ENCODE measurements at places on chromosomes 1 and 21.

DNA sequence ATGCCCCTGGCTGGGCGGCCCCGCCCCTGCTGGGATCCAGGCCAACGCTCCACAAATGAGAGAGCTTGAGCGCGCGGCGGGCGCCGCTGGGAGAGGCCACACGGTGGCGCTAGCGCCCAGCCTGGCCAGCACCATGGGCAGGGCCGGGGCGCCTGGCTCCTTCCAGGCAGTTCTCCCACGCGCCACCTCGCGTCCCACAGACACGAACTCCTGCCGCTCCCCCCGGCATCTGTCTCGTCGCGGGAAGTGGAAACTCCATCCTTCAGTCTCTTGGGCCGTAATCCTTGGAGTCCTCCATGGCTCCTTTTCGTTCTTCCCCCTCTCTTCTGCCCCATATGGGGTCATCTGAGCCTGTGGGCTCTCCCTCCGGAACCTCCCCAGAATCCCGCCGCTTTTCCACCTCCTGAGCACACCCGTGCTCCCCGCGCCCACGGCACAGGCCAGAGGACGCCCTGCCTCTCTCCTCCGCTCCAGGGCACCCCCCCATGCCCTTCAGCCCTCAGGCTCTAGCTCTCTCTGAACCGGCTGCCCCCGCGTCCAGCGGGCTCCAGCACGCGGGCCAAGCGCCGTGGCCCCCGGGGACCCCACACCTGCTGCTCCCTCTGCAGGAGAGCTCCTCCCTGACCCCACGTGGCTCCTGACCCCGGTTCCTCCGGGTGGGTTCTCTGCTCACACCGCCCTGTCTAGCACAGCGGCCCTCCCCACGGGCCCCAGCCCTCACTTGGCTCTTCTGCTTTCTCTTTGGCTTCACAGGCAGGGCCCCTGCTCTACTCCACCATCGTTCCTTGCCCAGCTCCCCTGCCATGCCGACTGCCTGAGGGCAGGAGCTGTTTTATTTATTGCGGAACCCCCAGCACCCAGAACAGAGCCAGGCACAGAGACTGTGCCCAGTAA lies 31.9 kb upstream of the EDN2 start:
- H3K36me3 ChIP-seq = peaks cover 3% of the 10 kb centered on the region
- H3K27me3 ChIP-seq = no peaks in the 10 kb centered on the region
- DNase-seq = peak; percentile 56
- no peak overlapping the region for H3K27ac ChIP-seq
- H3K4me1 ChIP-seq = peaks cover 7% of the 10 kb centered on the region
- H3K4me3 ChIP-seq = peak overlapping the region; percentile 38

DNA sequence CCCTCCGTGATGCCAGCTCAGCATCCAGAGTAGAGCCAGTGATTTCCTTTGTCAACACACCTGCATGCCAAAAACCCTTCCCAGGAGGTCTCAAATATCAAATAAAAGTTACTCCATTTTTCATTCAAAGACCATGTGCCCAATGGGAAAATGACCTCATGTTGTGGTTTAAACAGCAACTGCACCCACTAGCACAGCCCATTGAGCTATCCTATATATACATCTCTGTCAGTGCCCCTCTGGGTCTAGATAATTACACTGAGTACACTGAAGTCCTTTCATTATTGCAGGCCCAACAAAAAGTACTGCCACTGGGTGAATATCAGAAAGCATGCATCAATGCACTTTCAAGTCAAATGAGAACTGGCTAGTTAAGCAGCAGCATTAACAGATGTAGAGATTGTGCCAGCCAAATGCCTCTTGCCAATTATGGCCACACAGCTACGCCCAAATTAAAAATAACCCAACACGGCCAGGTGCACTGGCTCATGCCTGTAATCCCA lies 117.7 kb downstream of the SLC45A1 start:
- no peaks in the 10 kb centered on the region for H3K27me3 ChIP-seq
- no peaks in the 10 kb centered on the region for H3K36me3 ChIP-seq
- H3K4me1 ChIP-seq = peaks cover 12% of the 10 kb centered on the region
- no peak for DNase-seq
- H3K4me3 ChIP-seq = no peak overlapping the region

DNA sequence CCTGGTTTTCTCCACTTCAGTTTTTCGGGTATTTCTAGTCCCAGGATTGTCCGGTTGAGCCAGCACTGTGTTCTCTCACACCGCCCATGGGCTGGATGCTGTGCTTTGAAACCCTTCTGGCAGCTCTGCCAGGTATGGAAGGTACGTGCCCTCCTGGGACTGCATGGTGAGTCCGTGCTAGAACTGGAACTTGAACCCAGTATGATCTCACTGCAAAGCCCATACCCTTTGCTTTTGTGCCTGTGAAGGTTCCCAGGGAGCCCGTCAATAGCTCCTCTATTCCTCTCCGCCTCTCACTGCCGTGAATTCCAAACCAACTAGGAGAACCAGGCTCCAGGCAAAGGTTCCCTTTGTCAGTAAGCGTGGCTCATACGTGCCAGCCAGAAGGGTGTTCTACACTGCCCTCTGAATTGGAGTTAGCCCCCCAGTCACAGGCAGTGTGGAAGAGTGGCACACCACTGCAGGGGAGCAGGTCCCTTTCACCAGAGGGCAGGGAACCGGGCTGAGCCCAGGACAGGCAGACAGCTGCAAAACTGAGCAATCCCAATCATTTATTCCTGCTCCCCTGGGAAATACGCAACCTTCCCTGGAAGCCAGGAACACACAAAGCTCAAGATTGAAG lies 310.2 kb downstream of the CAMTA1 start:
- no peak overlapping the region for H3K27ac ChIP-seq
- H3K27me3 ChIP-seq = peaks cover 18% of the 10 kb centered on the region
- no peaks in the 10 kb centered on the region for H3K4me1 ChIP-seq
- H3K4me3 ChIP-seq = no peak overlapping the region
- no peak for DNase-seq

- no peaks in the 10 kb centered on the region for H3K36me3 ChIP-seq
- H3K27ac ChIP-seq = no peak overlapping the region
Measured at GRCh38 chr1:77605246-77606026, 77.0 kb downstream of the ZZZ3 start.

DNA sequence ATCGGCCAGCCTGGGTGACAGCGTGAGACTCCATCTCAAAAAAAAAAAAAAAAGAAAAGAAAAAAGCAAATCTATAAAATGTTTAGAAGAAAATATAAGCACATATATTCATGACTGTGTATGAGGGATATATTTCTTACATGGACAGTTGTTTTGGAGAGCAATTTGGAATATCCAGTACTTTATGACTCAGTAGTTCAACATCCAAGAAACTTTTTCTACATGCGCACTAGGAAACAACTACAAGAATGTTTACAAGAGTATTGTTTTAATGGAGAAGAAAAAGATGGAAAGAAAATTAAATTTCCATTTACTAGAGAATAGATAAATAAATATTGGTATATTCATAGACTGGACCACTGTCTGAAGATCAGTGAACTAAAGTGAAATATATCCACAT lies 77.5 kb downstream of the MAST2 start:
- no peaks in the 10 kb centered on the region for H3K27me3 ChIP-seq
- peaks cover 4% of the 10 kb centered on the region for H3K4me1 ChIP-seq
- DNase-seq = peak; percentile 51
- no peak overlapping the region for H3K4me3 ChIP-seq
- H3K27ac ChIP-seq = no peak overlapping the region
- H3K36me3 ChIP-seq = no peaks in the 10 kb centered on the region

- H3K27ac ChIP-seq = no peak overlapping the region
- DNase-seq = peak; percentile 53
- H3K4me1 ChIP-seq = peaks cover 13% of the 10 kb centered on the region
- no peaks in the 10 kb centered on the region for H3K36me3 ChIP-seq
Measured at GRCh38 chr1:43774359-43774758, 67.0 kb downstream of the ST3GAL3 start.

DNA sequence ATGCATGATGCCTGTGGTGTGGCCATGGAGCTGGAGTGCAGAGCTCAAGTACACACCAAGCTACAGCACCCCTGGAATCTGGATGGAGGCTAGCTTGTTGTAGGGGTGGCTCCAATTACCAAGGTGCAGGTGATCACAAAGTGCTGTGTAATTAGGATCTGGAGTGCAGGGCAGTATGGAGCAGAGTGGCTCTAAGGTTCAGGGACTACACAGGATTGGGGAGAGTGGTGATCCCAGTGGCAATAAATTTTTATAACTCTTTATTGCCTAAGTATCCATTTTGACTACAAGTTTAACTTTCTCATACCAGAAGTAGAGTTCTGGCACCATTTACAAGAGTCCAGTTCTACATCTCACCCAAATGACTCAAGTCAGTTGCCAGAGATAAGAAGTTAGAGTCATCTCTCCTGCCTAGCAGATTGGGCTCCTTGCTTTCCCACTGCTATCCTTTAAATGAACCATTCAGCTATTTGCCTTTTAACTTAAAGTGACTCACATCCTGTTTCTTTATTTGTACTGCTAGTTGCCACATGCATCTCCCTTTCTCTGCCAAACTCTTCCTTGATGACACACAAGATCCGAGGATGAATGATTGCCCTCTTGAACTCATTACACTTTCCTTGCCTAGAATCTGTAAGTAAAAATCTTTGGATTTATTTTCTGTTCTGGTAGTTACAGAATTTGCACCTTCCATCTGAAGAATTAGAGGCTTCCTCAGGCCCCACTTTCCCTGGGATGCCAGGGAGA lies 427.2 kb downstream of the KCNT2 start:
- peaks cover 16% of the 10 kb centered on the region for H3K4me1 ChIP-seq
- H3K27me3 ChIP-seq = no peaks in the 10 kb centered on the region
- no peak overlapping the region for H3K4me3 ChIP-seq
- peak overlapping the region; percentile 61 for H3K27ac ChIP-seq
- no peaks in the 10 kb centered on the region for H3K36me3 ChIP-seq

GRCh38 chr1:14538335-14538734 lies 60.1 kb upstream of the KAZN start:
- DNase-seq = no peak
- H3K36me3 ChIP-seq = no peaks in the 10 kb centered on the region
- no peak overlapping the region for H3K4me3 ChIP-seq

Data from astrocyte (in vitro differentiated cells and primary cell).